ENCODE measurements at places on chromosomes 2 and 18.

- no peak for DNase-seq
These were observed 36.6 kb downstream of the CASP10 start for GRCh38 chr2:201219328-201220096.

- peak; percentile 58 for DNase-seq
These were observed 303.7 kb upstream of the HS6ST1 start for GRCh38 chr2:128622371-128622770.

GRCh38 chr18:45890606-45891005 is 65.1 kb downstream of the SIGLEC15 start:
- DNase-seq = peak; percentile 78

DNA sequence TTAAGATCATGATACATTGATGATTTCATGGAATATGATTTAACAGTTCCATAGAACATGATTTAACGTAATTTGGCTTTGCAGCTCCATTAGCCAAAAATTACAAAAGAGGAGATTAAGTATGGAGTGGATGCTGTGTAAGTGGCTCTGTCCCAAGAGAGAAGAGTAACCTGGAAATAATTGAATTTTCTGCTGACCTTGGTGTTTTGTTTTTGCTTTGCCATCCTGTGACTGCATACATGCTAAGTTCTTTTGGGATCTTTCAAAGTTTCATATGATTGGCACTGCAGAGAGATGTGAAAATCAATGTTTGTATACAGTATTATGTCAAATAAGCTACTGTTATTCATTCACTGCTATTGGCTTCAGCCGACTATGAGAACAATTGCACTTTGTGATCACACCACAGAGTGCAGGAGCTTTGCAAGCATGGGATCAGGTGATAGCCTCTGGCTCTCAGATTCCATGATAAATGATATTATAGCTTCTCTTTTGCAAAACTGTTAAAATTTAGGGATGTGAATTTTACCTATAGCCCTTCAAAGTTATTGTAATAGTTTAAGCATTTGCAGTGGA is 46.1 kb upstream of the TMEM87B start:
- DNase-seq = no peak

GRCh38 chr18:475202-476031 is 25.1 kb downstream of the COLEC12 start:
- no peak for DNase-seq

- DNase-seq = peak; percentile 77
These were observed 84.7 kb downstream of the EHD3 start for GRCh38 chr2:31318361-31319336.

DNA sequence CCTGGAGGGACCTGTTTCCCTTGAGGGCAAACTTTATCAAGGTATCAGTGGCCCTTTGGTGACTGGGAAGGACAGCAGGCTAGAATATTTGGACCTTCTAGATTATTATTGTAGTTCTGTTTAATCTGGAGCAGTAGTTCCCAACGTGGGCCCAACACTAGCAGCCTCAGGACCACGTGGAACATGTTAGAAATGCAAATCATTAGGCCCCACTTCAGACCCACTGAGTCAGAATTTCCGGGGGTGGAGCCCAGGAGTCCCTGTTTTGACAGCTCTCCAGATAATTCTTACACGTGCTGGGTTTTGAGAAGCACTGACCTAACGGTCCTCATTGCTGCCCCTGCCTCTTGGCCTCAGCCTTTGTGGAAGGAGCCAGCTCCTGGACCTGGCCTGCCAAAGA is 25.5 kb upstream of the DYNC2LI1 start:
- DNase-seq = no peak

DNA sequence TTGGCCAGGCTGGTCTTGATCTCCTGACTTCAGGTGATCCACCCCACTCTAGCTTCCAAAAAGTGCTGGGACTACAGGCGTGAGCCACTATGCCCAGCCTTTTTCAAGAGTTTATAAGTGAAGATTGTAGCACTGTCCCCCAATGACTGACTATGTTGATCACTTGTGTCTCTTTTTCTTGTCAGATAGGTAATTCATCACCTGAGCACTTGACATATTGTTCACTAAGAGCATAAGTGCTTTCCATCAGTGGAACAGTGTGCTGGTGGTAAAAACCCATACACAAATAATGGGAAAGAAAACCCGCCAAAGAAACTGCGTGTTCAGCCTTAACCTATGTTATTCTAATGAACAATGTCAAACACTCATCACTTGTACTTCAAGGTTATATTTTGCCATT is 414.4 kb upstream of the CDH7 start:
- no peak for DNase-seq

- no peak for DNase-seq
These were observed 35.4 kb downstream of the ZNF804A start for GRCh38 chr2:184633726-184634125.

- DNase-seq = peak; percentile 27
These were observed 341.4 kb downstream of the TNS1 start for GRCh38 chr2:217661378-217661777.

GRCh38 chr2:31161637-31162036 is 23.4 kb upstream of the GALNT14 start:
- no peak for DNase-seq

- DNase-seq = peak; percentile 3
These were observed 184.9 kb upstream of the PARD3B start for GRCh38 chr2:204360218-204361007.

GRCh38 chr18:76167845-76168621 is 327.0 kb downstream of the ZNF516 start:
- DNase-seq = no peak
